ENCODE measurements at places on chromosomes 4 and X.

DNA sequence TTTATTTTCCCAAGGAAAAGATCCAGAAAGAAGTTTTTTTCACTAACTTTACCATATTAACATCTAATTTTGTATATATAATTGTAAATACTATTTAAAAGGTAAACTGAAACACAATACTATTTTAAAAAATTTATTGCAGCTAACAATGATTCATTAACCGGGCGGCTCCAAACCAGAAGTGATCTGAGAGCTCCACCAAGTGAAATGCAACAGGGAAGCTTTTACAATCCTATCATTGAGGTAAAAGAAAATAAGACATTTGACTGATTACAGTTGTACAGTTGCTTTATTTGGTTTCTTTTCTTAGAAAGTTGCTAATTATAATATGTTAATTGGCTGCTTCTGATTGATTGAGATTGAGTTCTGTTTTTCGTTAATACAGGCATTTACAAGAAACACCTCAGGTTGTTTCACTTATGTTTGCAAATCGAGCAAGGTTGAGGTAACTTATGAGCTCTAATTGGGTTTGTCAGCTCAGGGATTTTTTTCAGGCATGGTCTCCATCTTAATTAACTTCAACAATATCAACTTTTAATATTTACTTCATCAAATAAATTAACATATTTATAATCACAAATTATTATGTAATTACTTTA lies 220.2 kb upstream of the UGT8 start:
- no peak overlapping the region for H3K4me3 ChIP-seq
- no peak overlapping the region for H3K27ac ChIP-seq
- H3K27me3 ChIP-seq, result no peaks in the 10 kb centered on the region
- no peak for DNase-seq

DNA sequence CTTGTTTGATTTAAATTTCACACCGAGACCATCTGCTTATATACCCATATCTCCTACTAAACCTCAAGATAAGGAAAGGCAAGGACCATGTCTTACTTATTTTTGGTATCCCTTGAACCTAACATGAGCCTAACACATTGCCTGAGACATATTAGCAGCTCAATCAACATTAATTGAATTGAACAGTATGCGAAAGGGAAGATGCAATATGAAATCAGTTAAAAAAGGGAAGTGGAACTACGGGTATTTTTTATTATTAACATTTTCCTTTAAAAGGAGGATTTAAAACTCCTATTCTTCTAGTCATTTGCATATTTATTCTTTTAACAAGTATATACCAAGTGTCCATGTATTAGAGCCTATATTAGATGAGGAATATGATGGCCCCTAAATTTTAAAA lies 197.0 kb downstream of the CAMK2D start:
- no peak overlapping the region for H3K4me3 ChIP-seq
- H3K27me3 ChIP-seq, result no peaks in the 10 kb centered on the region
- no peaks in the 10 kb centered on the region for H3K4me1 ChIP-seq
- no peaks in the 10 kb centered on the region for H3K36me3 ChIP-seq
- DNase-seq, result no peak
- no peak overlapping the region for H3K27ac ChIP-seq

DNA sequence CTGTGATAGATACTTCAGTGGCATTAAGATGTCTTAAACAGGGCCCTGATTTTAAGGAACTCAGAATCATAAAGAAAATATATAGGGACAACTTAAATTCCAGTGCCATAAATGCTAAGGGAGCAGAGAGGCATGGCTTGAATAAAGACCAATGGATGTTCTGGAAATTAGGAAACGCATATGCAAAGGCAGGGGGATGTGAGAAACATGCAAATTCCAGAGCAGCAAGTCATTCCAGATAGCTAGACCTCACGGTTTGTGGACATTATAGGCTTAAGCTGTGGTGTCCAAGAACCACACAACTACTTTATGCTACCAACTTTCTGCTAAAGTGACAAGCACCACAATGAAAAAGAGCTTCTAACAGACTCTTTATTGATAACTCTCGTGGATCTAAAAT lies 132.6 kb upstream of the ANK2 start:
- H3K4me3 ChIP-seq, result no peak overlapping the region
- no peaks in the 10 kb centered on the region for H3K4me1 ChIP-seq
- no peak for DNase-seq

GRCh38 chr4:123304151-123304964 lies 92.2 kb upstream of the SPRY1 start:
- no peak for DNase-seq
- no peak overlapping the region for H3K27ac ChIP-seq
- no peak overlapping the region for H3K4me3 ChIP-seq

GRCh38 chr4:113179996-113180395 lies 130.5 kb downstream of the ANK2 start:
- H3K4me3 ChIP-seq, result no peak overlapping the region
- DNase-seq, result no peak
- H3K27me3 ChIP-seq, result no peaks in the 10 kb centered on the region
- H3K4me1 ChIP-seq, result no peaks in the 10 kb centered on the region
- no peak overlapping the region for H3K27ac ChIP-seq

DNA sequence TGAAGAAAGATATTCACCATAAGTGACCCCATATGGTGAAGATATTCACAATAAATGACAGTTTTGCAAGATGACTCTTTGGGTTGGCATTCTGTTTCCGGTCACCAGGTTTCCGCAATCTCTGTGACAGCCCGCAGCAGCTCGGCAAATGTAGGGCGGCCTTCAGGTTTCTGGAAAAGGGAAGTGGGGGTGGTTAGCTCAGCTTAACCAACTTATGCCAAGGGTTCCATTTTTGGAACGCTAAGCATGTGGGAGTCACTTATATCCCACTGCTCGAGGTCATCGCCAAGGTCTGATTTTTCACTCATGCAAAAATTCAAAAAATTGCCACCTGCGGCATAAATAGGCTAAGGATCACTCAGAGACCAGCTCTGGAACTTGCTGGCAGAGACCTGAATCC lies 51.0 kb downstream of the NIPAL1 start:
- no peak overlapping the region for H3K4me3 ChIP-seq
- no peaks in the 10 kb centered on the region for H3K4me1 ChIP-seq
- no peak overlapping the region for H3K27ac ChIP-seq
- no peaks in the 10 kb centered on the region for H3K27me3 ChIP-seq

GRCh38 chr4:183141997-183142396 lies 42.9 kb downstream of the WWC2 start:
- no peak overlapping the region for H3K27ac ChIP-seq
- H3K4me1 ChIP-seq, result peaks cover 9% of the 10 kb centered on the region
- H3K36me3 ChIP-seq, result no peaks in the 10 kb centered on the region
- no peaks in the 10 kb centered on the region for H3K27me3 ChIP-seq
- no peak overlapping the region for H3K4me3 ChIP-seq
- no peak for DNase-seq

All from tibial nerve (tissue), 4 donors.